ENCODE measurements at places on chromosomes 7 and 10.

DNA sequence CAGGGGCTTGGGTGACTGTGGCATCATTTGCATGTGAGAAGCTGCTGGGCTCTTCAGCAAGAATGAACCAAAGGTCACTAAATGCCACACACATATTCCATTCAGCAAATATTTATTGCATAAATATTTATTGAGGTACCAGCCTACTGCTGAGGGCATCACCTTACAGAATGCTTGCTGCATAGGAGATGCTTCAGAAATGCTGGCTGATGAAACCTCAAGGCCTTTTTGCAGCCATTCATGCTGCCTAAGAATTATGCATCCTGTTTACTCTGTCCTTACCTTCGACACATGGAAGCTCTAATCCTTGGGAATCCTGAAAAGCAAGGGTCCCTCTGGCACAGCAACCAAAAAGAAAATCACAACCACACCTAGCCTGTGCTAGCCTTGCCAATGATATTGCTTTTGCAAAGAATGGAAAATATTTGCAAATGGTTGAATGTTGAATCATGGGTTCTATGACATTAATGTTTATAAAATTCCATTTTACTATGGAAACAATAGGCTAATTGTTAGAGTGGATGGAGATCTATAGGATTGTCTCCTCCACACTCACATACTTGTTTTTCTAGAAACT, 79.6 kb downstream of the PCGF5 start:
- DNase-seq = no peak

DNA sequence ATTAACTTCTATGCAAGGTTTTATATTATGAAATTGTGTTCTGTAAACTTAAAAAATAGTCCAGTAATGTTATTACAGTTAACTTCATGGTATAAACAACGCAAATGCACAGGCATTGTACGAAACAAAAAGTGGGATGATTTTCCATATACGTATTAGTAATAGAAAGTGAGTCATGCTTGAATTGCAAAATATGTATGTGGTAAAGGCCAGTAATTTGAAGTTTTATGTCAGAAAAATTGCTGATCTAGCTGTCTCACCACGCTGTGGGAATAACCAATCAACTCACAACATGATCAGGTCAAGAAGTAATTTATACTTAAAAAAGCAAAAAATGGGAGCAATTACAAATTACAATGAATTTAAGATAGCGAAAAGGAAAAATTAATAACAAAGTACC, 37.0 kb upstream of the GLI3 start:
- peak; percentile 80 for DNase-seq

- no peak for DNase-seq
Observed at GRCh38 chr10:52228556-52228955, 85.5 kb upstream of the DKK1 start.

GRCh38 chr7:141363748-141364147, 187.5 kb upstream of the AGK start:
- no peak for DNase-seq

- no peak for DNase-seq
Observed at GRCh38 chr10:43901302-43901701, 252.6 kb upstream of the ZNF32 start.

- DNase-seq = no peak
Observed at GRCh38 chr10:13820119-13820963, 233.6 kb downstream of the PRPF18 start.

- no peak for DNase-seq
Observed at GRCh38 chr7:40470817-40471216, 336.0 kb downstream of the SUGCT start.

DNA sequence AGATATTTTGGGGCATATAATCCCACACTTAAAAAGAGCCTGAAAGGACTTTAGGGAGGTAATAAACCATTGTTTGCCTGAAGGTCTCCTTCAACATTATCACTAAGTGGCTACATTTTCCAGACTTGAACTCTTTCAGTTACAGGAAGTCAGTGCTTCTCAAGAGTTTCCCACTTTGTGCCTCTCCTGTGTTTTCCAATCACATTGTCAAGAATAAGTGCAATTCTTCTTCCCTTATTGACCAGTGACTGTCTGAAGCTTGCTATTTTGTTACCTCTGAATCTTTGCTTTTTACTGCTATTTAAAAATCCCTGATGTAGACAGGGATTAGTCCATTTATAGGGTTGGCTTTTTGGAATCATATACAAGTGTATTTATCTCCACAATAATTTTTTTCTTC, 346.7 kb upstream of the ANKRD30A start:
- DNase-seq = no peak

DNA sequence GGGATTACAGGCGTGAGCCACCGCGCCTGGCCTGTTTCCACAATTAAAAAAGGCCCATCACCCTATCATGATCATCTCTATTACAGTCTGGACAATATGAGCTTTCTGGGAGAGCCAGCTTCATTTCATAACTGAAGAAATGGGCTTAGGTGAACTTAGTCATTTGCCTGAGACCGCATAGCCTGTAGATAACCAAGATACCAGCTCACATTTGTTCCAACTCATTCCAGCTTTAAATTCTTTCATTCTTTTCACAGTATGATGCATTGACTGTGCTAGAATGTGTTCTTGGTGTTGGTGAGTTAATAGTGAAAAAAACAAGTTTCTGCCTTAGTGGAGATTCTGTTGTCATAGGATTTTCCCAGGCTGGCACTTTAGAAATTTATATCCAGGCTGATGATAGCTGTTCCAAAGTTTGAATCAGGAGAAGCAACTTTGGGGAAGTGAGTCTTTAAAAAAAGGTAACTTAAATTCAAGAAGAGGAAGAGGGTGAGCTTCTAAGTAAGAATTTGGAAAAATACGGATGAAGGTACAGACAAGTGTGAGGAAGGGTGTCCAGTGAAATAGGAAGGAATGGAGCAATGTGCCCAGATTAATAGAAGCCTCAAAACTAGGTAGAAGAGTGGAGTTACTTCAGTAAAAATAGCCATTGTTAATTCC, 2.1 kb upstream of the H2AZ2 start:
- no peak for DNase-seq

GRCh38 chr7:20310963-20311742, 19.5 kb upstream of the ITGB8 start:
- peak; percentile 65 for DNase-seq

GRCh38 chr10:76906256-76906655, 731.4 kb downstream of the KCNMA1 start:
- no peak for DNase-seq

- no peak for DNase-seq
Observed at GRCh38 chr7:106520962-106521514, 139.9 kb downstream of the CCDC71L start.

DNA sequence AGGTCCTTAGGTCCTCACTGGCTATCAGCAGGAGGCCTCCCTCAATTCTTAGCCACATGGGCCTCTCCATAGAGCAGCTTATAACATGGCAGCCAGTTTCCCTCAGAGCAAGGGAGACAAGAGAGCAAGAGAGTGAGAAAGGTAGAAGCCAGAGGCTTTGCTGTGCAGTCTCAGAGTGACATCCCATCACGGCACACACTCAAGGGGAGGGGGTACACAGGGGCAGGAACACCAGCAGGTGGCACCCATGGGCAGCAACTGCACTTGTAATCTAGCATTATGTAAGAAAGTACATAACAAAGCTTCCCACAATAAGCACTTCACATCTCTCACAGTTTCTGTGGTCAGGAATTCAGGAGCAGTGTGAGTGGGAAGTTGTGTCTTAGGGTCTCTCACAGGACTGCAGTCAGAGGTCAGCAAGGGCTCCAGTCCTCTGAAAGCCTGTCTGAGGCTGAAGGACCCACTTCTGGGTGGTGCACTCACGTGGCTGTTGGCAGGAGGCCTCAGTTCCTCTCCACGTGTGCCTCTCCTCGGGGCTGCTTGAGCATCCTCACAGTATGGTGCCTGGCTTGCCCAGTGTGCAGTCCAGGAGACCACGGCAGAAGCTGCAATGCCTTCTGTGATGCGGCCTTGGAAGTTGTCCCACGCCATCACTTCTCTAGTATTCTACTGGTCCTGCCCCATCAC, 159.4 kb downstream of the OAT start:
- no peak for DNase-seq

GRCh38 chr7:9600974-9601373, 1167.6 kb downstream of the NXPH1 start:
- DNase-seq = no peak

GRCh38 chr7:95396136-95397032, at the start of gene PON3:
TSS of gene PON3 (minus strand) at chr7:95396375. CDS start at chr7:95396350, 25 bp downstream.
- DNase-seq = no peak

DNA sequence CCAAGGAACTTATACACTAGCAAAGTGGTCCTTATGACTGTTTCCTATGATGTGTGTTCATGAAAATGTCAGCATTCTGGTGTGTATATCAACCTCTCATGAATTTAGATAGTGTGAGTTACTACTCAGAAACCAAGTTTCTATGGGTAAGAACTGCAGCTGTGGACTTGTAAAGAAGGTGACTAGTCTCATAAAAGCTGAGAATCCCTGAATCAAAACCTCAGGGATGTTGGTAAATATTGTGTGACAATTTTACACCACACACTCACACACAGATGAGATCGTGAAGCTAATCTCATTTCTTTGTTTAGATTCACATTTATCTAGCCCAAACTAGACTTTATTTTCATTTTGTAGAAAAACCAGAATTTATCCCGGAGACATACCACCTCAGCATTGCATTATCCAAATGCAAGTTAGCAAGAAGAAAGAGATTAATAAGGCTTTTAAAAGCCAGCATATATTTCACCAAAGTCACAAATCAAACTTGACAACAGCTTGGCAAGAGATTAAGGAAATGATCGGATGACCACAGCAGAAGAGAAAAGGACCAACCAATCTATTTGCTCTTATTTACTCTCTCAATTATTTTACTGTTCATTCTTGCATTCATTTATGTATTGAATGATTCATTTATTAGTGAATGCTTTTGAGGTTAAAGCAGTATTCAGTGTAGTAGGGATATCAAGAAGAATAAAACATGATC, 92.9 kb downstream of the PLXDC2 start:
- DNase-seq = no peak

GRCh38 chr10:36493516-36493880, 631.9 kb upstream of the ANKRD30A start:
- DNase-seq = peak; percentile 77

GRCh38 chr7:88792361-88792760, 3.2 kb downstream of the TEX47 start:
- DNase-seq = no peak

- no peak for DNase-seq
Observed at GRCh38 chr7:28382144-28382543, 30.2 kb upstream of the CREB5 start.

DNA sequence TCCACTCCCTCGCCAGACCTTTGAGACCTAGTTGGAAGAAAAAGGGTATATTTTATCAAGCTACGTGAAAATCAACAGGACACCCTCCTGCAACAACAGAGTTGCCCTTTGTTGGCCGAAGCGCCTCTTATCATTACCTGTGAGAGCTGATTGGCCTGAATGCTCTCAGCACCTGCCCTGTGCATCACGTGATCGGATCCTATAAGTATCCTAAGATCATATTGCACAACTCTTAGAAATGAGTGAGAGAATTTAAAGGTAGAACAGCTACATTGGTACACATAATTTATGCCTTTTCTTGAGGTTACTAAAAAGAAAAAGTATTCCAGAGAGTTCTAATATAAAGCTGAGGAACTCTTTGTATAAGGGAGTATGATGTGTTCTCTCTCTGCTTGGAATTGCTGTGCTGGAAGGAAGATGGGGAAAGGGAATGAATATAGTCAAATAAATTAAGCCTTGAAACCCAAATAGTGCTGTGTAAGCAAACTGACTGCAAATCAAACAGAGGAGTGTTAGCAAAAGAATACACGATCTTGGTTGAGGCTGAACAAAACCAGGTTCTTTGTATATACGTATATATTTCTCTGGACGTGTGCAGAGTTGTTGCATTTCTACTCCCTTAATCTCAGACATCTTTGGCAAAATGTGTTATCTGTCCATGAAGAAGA, 69.3 kb downstream of the LRRC4 start:
- DNase-seq = no peak

DNA sequence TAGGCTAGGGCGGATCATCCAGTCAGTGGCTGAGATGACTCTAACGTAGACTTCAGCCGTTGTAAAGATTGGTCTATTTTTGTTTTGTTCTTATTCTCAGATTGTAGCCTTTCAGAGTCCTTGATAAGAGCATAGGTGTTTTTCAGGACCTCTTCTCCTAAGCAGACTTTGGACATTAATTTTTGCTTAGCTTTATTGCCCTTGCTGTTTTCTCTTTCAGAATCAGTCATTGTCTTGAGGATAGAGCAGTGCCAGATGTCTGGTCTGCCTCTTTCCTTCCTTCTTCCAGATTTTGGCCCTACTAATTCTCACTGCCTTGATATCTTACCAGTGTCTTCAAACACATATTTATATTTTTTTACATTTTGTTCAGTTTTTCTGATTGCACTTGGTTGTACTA, 49.5 kb downstream of the C1GALT1 start:
- DNase-seq = no peak
